Fibroblast of upper back skin (primary cell): ENCODE measurements at places on chromosomes 2 and 18.

- DNase-seq = peak; percentile 56
Observed at GRCh38 chr2:38535744-38536506, 66.8 kb downstream of the HNRNPLL start.

DNA sequence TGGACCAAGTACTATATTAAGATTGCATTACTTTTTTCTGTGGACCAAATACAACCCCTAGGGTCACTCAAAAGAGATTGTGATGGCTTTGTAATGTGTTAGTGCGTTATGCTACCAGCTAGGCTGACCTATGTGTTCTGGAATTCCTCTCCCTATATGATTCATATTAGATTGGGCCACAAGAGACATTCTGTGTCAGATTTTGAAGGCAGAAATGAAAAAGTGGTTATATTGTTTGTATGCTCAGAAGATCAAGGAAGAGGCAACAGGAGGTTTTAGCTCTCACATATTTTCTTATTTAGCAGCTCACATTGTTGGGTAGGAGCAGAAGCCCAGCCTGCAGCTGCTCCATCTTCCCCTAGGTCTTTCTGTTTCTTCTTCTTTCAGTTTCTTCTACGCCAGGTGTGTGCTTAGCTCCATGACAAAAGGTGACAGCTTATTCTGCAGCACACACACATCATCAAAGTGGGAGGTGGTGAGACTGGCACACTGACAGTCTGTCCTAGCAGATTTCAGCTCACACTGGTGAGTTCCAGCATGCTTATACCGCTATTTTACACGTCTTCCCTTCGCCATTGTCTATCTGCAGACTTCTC, 156.8 kb upstream of the UBE2E3 start:
- DNase-seq = peak; percentile 83

DNA sequence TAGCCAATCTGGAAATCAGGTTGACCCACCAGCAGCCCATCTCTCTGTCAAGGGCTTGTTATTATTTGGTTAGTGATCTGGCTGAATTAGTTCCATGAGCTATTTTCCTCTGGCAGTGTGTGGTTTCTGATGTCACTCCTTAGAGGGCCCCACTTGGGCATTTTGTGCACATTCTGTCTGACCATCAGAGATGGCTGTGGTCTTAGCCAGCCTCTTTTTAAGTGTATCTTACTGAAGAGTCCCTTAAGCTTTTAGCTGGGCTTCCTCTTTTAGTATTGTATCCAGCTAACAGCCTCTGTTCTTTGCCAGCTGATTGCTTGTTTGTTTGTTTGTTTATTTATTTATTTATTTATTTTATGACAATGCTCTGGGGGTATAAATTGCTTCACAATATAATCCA, 951.1 kb upstream of the CNTNAP5 start:
- no peak for DNase-seq

DNA sequence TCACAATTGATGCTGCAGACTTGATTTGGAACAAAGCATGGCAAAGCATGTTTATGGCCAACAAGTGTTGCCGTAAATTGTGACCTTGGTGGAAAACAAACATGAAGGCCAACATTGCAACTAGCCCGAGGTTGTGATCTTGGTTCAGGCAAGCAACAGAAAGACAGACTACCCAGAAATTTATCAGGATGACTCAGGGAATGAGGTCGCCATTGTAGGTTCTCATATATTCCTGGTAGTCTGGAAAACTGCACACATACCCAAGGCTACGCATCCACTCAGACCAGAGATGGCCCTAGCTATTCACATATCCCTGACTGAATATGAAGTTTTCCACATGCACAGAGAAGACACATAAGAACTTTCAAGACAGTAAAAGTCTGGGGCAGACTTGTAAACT, 30.1 kb downstream of the CYP1B1 start:
- DNase-seq = peak; percentile 11

- DNase-seq = no peak
Observed at GRCh38 chr2:101339266-101339880, 30.9 kb upstream of the RNF149 start.

- no peak for DNase-seq
Observed at GRCh38 chr2:69202327-69202726, 184.7 kb downstream of the GFPT1 start.

- DNase-seq = no peak
Observed at GRCh38 chr2:73841912-73842738, 13.4 kb downstream of the STAMBP start.

DNA sequence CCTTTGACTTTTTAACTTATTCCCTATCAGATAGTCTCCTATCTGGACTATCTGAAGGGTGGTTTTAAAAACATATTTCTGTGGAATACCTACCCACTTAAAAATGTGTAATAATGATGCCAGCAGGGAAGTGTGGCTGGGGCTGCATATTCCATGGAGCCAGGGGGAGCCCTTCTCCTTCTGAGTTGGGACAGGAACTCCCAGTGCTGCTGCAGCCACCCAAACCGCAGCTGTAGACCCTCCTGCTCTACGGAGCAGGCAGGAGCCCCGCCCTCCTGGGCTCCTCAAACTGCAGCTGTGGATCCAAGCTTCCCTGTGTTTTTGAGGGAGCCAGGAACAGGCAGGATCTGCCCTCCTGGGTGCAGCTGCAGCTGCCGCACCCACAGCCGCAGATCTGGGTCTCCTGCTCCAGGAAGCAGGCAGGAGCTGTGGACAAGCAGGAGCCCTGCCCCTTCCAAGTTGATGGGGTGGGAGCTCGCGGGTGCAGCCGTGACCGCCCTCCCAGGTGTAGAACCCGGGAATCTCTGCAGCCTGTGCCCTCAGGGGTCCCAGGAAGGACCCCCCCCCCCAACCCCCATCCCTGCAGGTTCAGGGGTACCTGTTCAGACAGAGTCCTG, 57.8 kb downstream of the PDK1 start:
- no peak for DNase-seq

- DNase-seq = no peak
Observed at GRCh38 chr2:241109210-241110088, 7.4 kb upstream of the MTERF4 start.

DNA sequence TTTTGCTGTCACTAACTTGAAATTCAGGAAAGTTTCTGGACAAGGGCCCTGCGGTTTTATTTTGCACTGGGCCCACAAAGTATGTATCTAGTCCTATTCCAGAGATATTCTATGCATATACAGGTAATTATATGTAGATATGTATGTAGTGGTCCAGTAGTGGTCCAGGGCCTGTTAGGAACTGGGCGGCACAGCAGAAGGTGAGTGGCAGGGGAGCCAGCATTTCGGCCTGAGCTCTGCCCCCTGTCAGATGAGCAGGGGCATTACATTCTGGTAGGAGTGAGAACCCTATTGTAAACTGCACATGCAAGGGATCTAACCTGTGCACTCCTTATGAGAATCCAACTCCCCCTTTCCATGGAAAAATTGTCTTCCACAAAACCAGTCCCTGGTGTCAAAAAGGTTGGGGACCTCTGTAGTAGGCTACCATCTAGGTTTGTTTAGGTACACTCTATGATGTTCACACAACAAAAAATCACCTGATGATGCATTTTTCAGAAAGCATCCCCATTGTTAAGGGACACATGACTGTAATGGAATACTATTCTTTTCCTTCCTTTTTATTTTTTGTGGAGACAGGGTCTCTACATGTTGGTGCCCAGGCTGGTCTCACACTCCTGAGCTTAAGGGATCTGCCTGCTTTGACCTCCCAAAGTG, 2.8 kb upstream of the PPP4R3B start:
- DNase-seq = no peak

DNA sequence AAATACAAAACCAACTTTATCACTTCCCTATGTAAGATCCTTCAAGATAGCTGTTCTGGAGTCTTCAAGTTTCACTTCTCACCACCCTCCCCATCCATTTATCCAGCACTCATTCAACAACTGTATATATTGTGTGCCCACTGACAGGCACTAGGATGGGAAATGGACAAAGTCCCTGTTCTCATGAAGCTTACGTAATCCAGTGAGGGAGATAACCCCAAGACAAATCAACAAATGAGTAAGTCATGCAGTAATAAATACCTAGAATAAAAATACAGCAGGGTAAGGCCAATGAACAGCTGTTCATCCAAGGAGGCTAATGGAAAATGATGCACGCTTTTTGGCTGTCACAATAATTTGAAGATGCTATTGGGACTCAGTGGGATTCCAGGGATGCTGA, 133.8 kb downstream of the MEMO1 start:
- no peak for DNase-seq

DNA sequence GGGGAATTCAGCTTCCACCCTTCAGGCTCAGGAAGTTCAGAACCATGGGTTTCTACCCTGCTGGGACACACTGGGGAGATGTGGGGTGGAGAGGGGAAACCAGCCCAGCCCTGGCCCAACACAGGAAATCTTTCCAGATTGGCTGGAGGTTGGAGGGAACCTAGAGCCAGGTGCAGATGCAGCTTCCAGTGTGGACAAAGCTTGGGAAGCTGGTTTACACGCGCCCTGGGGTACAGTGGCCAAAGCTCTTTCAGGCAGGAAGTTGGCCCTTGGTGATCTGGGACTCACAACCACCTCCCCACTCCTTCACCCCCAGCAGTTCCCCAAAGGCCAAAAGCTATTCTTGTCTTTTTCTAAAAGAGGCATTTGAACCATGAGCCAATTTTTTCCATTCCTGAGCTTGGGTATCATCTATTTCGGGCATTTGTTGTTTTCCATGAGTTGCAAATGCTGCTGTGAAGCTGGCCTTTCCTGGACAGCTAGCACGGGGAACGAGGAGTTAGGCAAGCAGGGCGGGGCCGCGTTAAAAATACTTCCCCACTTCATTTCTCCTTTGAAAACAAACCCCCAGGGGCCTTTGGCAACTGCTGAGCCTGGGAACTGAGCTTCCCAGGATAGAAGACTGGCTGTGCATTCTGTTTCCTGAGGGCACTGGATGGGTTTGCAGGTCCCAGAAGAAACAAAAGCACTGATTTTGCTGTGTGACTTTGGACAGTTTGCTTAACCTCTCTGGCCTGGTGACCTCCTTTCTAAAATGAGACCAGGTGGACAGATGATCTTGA, 3.1 kb upstream of the ARID5A start:
- peak; percentile 55 for DNase-seq

- no peak for DNase-seq
Observed at GRCh38 chr2:100707016-100707947, 112.7 kb upstream of the NPAS2 start.

GRCh38 chr2:185811580-185811979, 73.0 kb downstream of the FSIP2 start:
- DNase-seq = no peak

DNA sequence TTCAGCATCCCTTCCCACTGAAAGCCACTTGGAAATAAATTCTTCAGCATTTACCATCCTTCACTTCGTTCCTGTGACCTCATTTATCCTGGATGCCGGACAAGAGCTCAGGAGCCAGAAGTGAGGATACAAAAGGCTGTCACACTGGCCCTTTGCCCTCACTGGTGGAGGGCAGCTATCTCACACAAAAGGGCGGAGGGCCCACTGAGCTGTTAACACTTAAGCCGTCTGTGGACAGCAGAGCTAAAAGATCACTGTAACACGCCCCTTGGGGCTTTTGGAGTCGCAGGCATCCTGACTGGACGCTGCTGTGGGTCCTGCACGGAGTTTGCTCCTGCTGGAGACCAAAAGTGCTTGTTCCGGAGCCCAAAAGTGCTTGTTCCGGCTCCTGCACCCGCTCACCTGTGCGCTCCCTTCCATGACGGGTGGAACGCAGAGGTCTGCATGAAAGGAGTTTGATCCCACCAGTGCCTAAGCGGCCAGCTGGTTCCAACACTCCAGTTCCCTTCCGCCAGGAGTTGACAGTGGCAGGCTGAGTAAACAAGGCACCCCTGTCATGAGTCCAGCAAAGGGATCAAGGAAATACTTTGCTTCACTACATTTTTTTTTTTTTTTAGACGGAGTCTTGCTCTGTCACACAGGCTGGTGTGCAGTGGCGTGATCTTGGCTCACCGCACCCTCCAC, 572.0 kb upstream of the LINC00305 start:
- no peak for DNase-seq

DNA sequence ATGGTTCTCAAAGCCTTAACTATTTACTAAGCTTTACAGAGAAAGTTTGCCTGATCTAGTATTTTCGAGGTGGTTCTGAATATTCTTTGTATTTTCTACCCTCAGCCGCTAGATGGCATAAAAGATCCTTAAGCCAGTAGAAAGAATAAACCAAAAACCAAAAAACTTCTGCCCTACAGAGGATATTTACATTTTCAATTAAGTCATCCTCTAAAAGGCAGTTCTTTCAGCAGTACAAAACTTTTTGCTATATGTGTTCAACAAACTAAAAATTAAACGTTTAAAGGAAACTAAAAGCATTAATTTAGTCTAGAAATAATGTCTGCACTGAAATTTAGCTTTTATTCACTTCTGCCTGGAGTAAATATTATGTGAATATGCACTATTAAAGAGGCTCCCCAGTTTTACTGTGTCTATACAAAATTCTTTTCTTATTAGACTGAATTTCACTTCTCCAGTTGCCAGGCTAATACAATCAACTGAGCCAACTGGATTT, 297.5 kb downstream of the PIEZO2 start:
- DNase-seq = peak; percentile 65

DNA sequence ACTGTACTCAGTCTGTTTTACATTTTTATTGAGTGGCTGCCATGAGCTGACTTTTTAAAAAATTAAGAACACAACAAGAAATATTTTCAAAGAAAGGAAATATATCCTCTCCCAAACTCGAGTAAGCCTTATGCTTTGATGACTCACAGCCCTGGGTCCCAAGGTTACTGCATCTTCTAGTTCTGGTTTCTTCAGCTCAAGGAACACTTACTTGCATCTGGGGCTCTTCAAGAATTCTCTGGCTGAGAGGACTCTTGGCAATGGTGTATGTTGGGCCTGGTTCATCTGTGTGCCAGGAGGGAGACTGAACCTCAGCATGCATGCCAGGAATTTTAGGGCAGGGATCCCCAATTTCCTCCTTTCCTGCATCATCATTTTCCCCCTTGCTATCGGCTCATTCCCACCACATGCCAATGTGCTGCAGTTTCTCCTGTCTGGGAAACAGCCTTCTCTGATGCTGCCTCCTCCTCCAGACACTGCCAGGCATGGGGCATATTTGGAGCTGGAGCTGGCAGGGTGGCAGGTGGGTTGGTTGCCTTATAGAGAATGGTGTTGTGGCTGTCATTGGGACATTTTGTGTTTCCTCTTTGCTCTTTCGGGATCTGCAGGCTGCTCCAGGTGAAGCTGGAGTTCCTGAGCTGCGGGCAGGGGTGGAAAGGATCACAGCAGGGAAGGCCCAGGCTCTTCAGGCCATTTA, 192.2 kb upstream of the HS6ST1 start:
- peak; percentile 62 for DNase-seq

DNA sequence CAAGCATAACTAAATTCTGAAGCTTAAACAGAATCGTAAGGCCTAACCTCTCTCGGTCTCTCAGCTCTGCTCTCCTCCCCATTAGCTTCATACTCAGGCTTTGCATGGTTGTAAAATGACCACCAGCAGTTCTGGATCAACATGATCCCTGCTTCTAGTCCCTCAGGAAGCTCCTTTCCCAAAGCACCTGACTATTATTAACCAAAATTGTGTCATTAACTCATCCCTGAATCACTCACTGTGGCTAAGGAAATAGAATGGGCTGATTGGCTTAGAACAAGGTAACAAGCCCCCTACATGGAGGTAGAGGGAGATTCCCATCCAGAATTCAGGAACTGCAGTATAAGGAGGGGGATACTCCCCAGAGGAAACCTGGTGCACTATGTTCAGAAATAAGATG, 448.3 kb downstream of the ARHGAP15 start:
- no peak for DNase-seq
